ENCODE measurements at places on chromosomes 1 and 21.

- DNase-seq: peak; percentile 52
Measured at GRCh38 chr1:231950331-231951128, 323.9 kb downstream of the DISC1 start.

- no peak for DNase-seq
Measured at GRCh38 chr1:201562659-201563405, 23.9 kb downstream of the NAV1 start.

GRCh38 chr1:156618853-156619581 lies at the start of gene HAPLN2:
Gene HAPLN2, plus strand, starts transcription at chr1:156619415. Its CDS starts 4,076 bp downstream, at chr1:156623491.
- DNase-seq: no peak

DNA sequence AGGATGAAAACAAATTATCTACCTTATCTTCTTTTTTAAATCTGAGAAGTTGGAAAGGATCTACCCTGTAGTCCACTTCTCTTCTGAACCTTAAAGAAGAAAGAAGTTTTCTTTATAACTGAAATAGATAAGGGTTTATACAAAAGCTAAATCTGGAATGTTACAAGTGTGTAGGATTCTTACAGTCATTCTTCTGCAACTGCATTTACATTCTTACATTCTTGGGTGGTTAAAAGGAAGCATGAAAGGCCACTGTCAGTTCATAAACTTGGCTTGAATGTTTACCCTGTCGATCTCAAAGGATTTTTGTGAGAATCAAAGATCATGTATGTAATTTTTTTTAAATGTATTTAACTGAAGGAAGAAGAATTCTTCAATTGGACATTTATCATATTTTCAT lies 142.1 kb upstream of the BRINP3 start:
- DNase-seq: no peak

- no peak for DNase-seq
Measured at GRCh38 chr1:100010804-100011203, 41.0 kb downstream of the SLC35A3 start.

GRCh38 chr1:167627865-167628641 lies 2.0 kb upstream of the RCSD1 start:
- DNase-seq: no peak

DNA sequence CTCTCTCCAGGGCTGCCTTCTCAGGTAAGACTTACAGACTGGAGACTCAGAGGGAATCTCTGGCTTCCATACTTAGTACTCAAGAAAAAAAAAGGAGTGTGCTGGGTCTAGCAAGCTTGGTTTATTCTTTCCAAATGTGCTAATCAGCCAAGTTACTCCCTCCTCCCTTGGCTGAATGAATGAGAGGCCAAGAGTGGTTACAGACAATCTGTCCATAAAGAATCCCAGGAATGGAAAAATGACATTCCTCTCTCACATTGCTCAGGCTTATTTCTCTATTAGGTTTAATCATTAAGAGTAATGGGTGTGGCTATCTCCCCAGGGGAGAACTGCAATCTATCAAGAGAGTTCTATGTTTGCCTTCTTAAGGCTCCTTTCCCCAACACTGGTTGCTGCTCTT lies 547.3 kb upstream of the PLXNA2 start:
- peak; percentile 18 for DNase-seq

- no peak for DNase-seq
Measured at GRCh38 chr1:19759740-19760089, 40.0 kb downstream of the TMCO4 start.

GRCh38 chr1:230957580-230957989 lies 21.1 kb downstream of the TTC13 start:
- DNase-seq: no peak

- no peak for DNase-seq
Measured at GRCh38 chr1:33548319-33548718, 75.9 kb downstream of the ZSCAN20 start.

- peak; percentile 85 for DNase-seq
Measured at GRCh38 chr21:38989745-38990423, 184.2 kb downstream of the ETS2 start.

DNA sequence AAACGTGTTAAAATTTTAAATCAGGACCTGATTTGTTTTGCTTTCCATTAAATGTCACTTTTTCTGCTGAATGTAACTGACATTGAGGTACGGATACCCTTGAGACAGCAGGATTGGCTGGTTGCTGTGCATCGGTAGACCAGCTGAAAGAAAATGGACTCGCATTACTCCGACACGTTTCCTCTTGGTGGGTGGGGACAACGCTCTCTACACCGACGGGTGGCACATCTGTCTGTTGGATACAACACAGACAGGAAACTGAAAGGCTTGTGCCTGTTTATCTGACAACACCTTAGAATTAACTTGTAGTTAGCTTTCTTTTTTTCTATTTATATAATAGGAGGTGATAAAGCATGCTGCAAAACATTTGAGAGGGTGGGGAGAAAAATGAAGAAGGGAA lies 19.4 kb downstream of the PRPF38A start:
- DNase-seq: no peak

Measured in kidney (tissue), 22 donors.